ENCODE measurements at places on chromosomes 16 and 17.

DNA sequence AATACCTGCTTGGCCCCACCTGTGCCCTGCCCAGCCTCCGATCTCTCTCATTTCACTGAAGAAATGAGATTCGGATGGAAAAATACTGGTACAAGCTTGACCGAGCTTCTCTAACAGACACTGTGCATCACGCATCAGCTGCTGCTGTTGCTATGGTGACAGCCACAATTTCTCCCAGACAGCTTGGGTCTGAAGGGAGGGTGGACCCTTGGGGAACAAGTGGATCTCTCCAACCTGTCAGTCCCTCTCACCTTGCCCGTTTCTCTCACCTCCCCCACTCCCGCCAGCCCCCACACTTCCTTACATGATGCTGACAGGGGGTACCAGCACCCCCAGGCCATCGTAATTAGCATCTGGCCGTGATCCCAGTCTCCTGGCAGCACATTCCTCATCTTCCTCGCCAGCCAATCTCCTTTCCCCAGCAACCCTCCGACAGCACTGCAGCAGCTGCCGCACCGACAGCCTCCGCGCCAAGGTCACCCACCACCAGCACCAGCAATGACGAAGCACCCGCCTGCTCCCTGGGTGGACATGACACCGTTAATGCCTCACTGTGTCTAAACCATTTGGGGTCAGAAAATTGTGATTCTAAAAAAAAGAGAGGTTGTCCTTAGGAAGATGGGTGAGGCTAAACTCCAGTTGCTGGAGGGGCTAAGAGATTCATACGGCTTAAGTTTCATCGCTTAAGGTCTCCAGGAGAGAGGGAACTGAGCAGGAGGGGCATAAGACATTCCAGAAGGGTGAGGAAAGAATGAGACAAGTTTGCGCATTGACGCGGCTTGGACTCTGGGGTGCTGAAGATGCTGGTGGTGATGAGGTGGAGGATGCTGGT, 58.6 kb upstream of the TNRC6A start:
- no peak for DNase-seq

DNA sequence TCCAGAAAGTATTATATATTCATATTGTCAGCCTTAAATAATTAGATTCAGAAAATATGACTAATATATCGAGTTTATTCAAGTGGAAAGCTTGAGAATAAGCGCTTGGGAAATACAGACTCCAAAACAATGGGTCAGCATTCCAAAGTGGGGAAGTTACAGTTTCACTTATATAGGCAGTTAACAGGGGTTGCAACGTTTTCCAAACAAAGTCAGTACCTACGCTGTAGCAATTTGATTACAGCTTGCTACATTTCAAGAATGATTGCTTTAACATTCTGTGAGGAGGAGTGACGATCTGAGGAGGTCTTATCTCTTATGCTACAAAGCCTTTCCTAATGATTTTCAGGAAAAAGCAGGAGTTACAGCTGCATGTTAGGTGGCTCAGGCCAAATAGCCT, 34.2 kb upstream of the HS3ST3A1 start:
- no peak for DNase-seq

DNA sequence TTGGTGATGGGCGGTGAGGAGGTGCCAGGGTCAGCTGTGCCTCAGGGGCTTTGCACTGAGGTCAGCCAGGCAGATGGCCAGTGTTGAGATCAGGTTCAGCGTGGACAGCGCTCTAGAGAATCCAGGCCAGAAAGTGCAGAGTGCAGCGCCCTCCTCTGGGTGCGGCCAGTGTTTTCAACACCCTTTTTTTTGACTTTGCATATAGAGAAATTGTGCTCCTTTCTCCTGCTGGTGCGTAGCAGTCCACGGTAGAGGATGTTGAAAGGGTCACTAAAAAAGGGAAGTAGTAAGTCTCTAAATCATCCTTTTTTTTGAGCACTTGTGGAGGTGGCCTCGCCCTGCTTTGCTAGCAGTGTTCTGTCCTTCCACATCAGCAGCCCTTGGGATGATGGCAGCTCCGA, 53.9 kb downstream of the BANP start:
- DNase-seq = no peak

DNA sequence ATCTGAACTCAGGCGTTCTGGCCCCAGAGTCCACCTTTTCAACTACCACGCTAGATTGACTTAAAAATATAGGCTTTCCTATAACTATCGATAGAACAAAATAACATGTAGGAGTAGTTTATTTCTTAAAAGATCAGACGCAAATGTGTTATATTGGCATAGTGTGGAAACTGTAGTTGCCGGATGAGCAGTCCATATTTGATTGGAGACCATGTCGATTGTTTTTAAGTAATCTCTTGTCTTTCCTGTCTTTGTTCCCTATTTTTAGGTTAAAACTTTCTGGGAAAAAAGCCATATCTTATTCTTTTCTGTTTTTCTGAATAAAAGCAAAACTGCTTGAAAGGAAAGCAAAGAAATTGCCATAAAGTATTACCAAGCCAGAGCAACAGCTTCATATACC, 53.1 kb downstream of the GAN start:
- DNase-seq = no peak

GRCh38 chr17:59428916-59429485, 97.5 kb downstream of the YPEL2 start:
- no peak for DNase-seq

- DNase-seq = no peak
These were observed 16.7 kb upstream of the TENT4B start for GRCh38 chr16:50136399-50136798.

DNA sequence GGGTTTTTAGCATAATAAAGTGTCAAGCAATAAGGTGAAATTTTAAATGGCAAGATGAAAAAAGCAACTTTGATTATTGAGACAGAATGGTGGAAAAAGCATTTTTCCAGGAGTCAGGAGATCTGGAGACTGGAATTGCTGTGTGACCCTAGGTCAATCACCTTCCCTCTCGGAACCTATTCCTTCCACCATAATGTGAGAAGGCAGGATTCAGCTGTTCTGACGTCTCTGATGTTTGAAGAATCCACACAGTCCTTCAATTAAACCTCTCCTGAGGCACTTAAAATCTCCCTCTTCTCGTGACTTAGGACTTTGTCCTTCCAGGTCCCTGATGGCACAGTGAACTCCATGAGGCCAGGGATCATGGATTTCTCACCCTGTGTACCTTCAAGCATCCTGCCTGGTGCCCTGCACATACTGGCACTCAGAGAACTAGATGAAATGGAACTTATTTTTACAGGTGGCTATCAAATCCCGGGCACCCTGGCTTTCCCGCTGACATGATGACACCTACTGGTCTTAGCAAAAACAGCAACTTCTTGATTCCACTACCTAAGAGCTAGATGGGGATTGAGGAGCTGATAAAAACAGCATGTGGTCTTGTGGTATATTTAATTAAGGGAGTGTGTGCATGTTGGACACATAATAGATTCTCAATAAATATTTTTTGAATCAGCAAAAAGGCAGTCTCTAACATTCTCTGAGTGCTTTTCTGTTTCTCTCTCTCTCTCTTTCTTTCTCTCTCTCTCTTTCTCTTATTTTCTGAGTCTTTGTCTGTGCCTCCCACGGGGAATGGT, 2.3 kb upstream of the CCDC182 start:
- DNase-seq = peak; percentile 56

DNA sequence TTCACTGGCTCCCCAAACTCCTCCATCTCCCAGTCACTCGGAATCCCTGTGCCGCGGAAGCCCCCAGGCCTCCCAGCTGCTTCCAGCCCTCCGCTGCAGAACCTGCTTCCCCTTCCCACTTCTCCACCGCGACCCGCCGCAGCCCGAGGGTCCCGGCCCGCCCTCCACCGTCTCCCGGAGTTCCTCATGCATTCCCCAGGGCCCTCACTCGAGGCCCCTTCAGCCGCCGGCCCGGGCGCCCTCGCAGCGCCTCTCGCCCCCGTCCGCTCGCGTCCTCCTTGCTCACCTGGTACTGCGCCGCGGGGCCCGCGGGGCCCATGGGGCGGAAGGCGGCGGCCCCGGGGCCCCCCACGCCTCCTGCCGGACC, 329 bp downstream of the SMARCD2 start:
- no peak for DNase-seq

- DNase-seq = no peak
These were observed 3.3 kb upstream of the BRD7 start for GRCh38 chr16:50371936-50372595.

GRCh38 chr17:50944054-50944901, 78.1 kb upstream of the TOB1 start:
- peak; percentile 63 for DNase-seq

GRCh38 chr16:47310792-47311211, 150.1 kb downstream of the ITFG1 start:
- DNase-seq = no peak

DNA sequence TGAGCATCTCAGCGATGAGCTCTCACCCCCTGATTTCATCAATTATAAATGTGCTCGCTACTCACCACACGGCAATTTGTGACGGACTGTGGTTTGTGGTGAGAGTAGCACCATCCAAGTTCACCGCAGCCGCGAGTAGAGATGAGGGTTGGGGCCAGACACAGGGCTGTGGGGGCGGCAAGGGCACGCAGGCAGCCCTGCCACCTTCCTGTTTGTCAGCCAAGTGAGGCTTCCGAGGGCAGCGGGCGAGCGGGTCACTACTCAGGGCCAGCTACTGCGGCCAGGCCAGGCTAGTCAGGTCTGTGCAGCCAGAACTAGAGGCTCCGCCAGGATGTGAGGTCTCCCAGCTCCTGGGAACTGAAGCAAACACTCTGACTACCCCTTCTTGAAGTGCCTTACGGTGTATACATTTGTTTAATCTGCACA, 39.6 kb upstream of the MEOX1 start:
- no peak for DNase-seq

- DNase-seq = no peak
These were observed 45.7 kb downstream of the FZD2 start for GRCh38 chr17:44602970-44603369.

DNA sequence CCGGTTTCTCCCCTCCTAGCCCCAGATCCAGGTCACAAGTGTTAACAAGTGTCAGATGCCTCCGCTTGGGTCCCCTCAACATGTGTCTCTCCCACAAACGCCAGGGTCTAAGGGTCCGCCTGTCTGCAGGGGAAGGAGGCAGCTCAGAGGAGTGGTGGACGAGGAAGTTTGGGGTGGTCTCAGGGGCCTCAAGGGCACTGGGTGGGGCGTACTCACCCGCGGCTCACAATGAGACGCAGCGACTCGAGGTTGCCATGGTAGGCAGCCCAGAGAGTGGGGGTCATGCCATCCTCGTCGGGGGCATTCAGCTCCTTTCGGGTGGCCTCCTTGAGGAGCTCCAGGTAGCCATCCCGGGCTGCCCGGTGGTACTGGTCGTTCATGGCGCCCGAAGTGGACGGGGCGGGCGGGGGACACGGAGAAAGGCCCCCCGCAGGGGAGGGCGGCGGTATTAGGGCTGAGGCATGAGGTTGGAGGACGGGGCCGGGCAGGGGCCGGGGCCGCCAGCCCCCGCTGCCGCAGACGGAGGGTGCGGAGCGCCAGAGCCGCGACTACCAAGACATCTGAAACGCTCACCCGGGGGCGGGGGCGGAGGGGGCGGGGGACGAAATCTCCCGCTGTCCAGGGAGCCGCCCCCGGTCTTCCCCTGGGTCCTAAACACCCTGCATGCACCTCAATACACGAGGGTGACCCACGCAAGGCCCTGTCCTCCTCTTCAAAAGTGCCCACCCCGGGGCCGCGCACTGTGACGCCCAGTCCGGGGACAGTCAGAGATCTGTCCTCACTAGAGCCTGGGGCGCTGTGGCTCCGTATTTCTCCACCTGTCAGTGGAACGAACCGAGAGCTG, at the start of gene USH1G:
TSS of gene USH1G (minus strand) at position 562 of the 844 bp plus-strand sequence. CDS start at position 380, 182 bp downstream.
- no peak for DNase-seq

DNA sequence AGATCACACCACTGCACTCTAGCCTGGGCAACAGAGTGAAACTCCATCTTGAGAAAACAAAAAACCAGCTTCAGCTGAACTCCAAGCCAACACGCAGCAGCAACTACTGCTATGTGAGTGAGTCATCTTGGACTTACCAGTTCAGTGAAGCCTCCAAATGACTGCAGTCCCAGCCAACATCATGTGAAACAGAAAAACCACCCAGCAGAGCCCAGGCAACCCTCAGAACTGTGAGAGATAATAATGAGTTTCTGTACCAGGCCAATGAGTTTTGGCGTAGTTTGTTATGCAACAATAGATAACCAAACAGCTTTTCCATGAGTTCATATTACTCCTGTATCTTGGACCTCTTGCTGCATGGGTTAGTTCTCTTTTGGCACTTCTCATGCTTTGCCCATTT, 23.3 kb downstream of the PHF12 start:
- peak; percentile 52 for DNase-seq

GRCh38 chr17:78960928-78961327, 18.8 kb downstream of the LGALS3BP start:
- DNase-seq = no peak

DNA sequence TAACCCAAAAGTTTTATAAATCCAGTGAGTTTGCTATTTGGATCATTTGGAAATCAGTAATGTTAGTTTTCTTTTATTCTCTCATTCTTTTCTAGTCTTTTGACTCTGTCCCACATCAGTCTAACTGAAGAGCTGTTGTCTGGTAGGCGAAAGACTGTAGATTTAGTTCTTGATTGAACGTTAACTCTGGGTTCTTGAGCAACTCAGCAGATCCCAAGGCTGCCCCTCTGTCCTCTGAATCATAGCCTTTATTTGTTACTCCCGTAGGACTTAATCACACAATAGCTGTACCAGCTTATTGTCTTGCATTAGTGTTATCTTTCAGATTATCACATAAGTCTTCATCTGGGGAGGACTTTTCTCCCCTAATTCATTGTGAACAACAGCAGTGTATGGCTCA, 119.3 kb upstream of the TOM1L1 start:
- DNase-seq = no peak

DNA sequence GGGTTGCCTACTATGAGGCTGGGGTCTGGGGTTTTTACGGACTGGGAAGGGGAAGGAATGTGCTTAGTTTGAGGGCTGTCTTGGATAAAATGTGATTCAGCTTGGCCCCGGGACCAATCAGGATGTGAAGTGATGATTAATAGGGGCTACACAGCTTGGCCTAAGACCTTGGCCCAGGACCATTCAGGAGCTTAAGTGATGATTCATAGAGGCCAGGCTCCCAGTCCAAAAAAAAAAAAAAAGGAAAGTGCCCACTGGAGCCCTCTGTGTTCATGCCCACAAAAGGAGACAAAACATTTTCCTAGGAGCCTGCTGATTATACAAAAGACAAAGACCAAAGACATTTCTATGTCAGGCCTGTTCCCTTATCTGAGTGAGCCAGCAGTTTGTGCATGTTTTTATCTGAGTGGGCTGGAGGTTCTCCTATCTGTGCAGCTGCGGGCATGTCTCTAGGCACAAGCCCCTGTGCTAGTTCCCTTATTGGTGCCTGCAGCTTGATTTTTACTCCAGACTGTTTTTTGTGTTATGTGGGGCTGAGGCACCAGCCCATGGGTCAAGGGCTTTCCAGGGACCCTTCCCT, 898.2 kb upstream of the GOT2 start:
- DNase-seq = no peak

- DNase-seq = no peak
These were observed 582.7 kb upstream of the PSMD7 start for GRCh38 chr16:73713778-73714495.

Measured in T-helper 1 cell (primary cell).